Stimulated activated CD8-positive, alpha-beta memory T cell treated with anti-CD3 and anti-CD28 coated beads, Interleukin-7, amount 100 ng/mL, for 1 hour (primary cell): ENCODE measurements at places on chromosomes 11 and 22.

GRCh38 chr11:33965032-33965431, 73.2 kb upstream of the LMO2 start:
- no peak for DNase-seq

- DNase-seq, result no peak
Observed at GRCh38 chr11:57648801-57649735, 644 bp downstream of the YPEL4 start.

- no peak for DNase-seq
Observed at GRCh38 chr11:112797648-112798293, 163.4 kb upstream of the NCAM1 start.

DNA sequence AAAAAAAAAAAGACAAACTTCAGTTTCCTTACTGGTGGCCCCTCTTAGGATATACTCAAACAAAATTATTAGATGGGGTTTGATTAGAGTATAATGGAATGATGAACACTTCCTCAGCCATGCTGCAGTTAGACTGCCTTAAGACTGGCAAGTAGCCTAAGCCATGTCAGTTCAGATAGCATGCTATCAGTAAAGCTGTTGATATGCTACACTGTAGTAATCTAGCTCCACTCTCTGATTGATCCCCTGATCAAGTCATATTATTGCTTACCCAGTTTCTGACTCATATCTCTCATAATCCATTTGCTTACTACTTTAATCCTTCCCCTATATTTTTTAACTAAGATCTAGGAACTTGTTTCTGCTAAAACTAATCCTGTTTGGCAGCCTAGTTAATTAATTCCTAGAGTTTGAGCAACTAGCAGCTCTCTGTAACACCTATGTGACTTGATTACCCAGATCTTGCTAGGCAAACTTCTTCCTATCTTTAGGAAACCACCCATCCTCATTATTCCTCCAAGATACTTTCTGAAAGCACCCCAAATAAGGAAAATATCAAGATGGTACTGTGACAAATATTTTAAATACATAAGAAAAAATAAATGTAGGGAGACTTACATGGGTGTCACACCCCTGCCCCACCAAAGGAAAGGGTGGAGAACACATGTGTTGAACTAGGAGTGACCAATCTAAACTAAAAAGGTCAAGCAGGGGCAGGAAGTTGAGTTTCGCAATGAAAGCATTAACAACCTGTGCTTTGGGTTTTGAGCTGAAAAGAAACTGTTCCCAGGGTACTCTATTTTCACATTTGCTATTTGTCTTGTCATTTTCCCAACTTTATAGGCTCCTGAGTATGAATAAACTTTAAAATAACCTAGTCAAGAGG, 43.2 kb downstream of the PIK3C2A start:
- DNase-seq, result no peak

DNA sequence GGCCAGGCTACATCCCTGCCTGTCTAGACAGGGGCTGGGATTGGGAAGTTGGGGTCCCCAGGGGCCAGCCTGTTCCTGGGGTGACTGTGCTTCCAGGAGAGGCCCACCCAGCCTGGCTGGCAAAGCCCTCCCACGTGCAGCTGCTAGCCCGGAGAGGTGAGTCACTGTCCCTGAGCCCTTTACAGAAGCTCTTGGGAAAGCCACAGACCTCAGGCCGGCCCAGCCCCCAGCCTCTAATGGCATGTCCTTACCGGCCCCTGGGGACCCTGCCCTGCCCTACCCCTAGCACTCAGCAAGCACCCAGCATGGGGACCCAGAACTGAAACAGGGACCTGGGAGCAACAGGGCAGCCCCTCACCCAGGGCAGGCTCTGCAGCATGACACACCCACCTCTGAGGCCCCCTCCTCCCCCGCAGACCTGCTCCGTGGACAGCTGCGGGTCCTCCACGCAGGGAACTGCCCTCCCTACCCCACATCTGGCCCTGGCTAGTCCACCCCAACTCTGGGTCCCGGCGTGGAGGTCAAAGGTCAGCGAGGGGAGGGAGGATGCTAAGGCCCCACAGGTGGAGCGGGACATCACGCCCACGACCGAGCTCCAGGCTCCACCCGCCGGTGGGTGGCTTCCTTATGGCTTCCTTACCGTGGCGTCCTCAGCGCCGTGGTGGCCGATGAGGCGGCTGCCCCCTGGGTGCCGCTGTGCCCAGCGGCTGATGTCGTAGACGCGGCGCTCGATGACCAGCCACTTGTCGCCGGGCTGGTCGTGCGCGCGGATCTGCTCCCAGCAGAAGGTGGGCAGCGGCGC, 615 bp downstream of the FADS3 start:
- DNase-seq, result no peak

GRCh38 chr11:61627850-61628661, 47.2 kb upstream of the SYT7 start:
- DNase-seq, result no peak

GRCh38 chr11:92278791-92279433, 54.3 kb downstream of the FAT3 start:
- DNase-seq, result no peak
